ENCODE measurements at places on chromosomes 2 and 18.

DNA sequence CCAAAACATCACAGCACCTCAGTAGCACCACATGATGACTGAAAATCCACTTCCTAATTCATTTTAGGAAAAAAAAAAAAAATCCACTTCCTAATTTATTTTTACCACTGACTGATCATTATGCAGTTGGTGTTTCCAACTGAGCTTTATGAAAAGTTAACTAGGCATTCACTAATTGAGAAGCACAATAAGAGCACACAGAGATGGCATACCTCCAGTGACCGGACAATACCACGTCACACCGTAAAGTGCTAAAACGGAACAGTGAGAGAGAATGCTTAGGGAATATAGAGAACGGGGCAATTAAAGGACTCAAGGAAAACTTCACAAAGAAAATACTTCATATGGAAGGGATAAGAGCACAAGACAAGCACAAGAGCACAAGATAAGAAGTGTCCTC lies 212.5 kb downstream of the NBAS start:
- DNase-seq: no peak

GRCh38 chr2:58109481-58109880 lies 62.9 kb downstream of the VRK2 start:
- DNase-seq: no peak

GRCh38 chr2:71505086-71505769 lies 51.9 kb downstream of the DYSF start:
- no peak for DNase-seq

DNA sequence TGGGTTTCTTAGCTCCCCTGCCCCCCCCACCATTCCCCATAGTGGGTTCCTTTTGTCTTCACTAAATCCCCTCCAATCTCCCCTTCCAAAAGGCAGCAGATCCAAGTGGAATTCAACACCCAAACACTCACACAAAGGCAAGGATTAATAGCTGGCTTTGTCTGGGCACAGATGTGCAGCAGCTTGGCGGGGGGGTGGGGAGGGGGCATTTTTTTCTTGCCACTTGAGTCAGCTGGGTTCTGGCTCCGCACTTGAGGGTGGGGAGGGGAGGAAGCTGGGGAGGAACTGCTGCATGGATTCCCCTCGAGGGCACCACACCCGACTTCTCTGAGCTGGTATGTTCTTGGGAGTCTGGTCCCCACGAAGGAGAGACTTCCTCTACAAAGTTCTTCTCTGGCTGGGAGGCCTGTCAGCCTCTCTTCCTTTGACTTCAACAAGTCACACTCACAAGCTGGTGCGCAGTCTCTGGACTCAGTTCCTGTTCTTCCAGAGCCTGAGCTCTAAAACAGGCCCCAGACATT lies 36.0 kb downstream of the SERTAD2 start:
- no peak for DNase-seq

DNA sequence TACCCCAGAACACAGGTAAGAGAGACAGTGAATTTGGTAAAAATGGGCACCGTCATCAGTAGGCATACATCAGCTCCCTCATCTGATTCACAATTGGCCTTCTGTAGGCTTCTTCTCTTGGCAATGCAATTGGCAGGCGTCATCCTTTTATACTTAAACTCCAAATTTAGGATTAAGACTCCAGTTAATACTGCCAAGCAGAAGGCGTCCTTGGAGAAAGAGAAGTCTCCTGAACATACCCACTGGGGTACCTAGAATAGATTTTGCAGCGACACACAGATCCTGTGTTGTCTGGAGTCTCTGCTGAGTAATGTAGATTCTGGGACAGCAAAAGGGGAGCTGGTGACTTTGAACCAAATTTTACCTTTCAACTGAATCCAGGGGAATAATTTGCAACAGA lies 592 bp upstream of the METAP1D start:
- no peak for DNase-seq

DNA sequence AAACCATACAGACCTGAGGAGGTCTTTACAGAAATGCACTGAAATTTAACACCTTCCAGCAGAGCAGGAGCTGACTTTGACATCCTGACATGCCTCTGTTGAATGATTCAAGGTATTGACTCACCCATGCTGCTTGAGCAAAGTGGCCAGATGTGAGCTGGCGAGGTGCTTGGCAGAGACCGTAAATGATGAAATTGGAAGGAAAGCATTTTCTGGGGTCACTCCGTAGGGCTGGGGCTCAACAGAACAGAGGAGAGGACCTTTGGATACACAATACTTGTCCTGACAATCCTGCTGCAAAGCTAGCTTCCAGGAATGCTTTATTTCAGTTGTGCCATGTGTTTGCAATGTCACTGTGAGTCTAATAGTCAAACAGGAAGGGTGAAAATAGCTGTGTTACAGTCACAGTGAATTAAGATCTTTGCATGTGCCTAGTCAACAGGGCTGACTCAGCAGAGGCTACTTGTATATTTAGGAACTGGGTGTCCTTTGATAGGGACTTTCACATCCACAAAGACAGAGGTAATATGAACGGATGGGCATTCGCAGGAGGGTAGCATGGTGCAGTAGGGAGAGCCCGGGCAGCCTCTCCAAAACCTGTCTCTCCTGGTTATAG lies 31.6 kb upstream of the NCK2 start:
- no peak for DNase-seq

- DNase-seq: peak; percentile 92
Measured at GRCh38 chr2:157443795-157444640, at the start of gene CYTIP. Gene CYTIP, minus strand, starts transcription at chr2:157444089. Its CDS starts 69 bp downstream, at chr2:157444020.

- DNase-seq: no peak
Measured at GRCh38 chr2:40256649-40257048, 195.2 kb downstream of the SLC8A1 start.

DNA sequence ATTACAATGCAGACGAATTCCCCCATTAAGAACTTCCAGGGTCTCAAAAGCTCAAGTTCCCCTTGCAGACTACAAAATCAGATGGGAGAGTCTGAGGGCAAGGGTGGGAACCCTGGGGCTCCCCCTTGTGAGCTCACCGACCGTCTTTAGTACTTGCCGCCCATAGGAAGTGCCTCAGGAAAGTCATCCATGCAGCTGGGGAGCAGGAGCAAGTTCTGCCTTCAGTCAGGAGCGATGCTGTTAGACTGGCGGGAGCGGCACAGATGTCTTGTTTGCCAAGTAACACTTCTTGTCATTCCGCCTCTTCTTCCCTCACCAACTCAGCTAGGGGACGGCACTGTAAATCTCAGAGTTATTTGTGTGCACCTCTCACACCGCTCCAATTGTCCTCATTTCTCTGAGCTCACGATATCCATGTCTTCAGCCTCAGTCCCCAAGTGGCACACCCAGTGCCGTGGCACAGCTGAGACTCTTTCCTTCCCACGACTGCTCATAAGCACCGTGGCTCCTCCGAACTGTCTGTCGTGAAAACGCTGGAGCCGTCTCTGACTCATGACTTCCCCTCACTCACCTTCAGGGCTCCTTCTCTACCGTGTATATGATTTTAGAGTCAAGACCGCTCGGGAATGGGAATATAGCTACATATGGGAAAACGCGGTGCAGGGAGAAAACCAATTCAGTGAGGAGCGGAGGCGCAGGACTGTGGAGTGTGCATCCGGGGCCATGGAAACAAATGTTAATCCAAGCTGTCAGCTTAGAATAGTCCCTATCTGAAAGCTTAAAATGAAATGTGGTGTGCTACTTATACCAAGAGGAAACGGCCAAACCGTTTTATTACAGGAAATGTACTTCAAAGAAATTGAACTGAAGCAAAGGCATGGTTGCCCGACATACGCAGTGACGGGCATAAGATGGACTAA lies 34.0 kb downstream of the UXS1 start:
- peak; percentile 79 for DNase-seq

DNA sequence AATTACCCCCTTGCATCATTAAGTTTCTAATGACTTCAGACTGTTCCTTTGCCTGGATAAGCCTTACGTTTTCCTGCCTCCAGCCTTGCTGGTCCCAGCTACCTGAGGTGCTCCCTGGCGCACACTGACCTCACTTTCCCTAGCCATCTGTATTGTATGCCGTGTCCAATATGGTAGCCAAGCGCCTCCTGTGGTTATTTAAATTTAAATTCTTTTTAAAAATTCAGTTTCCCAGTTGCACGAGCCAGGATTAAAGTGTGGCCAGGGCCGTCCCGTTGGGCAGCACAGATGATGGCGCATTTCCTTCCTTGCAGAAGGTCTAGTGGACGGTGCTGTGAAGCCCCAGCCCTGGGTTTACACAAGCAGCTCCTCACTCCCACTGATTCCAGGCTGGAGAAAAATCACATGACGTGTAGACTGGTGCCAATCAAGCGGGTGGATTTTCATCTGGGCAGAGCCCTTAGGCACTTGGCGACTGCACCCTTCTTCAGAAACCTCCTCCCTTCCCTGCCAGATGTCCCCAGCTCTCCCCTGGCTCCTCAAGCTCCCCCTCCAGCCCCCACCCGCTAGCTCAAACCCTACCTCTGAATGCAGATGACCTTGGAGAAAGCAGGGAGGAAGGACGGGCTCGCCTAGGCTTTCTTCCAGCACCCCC lies 33.9 kb downstream of the ACKR3 start:
- no peak for DNase-seq

GRCh38 chr18:11951390-11951851 lies 29.9 kb upstream of the IMPA2 start:
- no peak for DNase-seq

- no peak for DNase-seq
Measured at GRCh38 chr2:28568533-28568932, 72.7 kb downstream of the PLB1 start.

DNA sequence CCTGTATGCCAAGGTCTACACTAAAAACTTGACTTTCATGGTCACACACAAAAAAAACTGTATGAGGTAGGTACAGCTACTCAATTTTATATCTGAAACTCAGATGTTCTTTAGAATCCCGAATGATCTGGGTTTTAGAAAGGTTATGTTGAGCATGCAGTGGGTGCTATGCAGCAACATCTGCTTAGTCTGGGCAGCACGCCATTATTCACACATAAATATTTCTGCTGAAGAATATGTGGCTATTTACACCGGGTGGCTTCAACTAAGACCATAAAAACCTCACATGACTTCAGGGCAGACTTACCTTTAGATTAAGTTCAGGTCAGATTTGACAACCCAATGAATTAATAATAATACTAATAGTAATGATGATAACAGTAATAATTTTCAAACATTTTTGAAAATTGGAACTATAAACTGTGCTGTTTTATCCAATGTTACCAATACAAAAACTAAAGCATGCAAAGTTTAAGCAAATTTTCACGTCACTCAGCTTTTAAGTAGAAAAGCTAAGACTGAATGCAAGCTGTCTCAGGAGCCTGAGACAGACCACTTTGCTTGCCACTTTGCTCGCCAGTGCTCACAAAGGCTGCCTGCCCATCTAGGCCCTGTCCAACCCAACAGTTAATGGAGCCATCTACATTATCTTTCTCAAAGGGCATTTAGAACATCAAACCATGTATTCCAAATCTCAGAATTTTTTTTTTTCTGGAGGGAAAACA lies 292.0 kb downstream of the CNTNAP5 start:
- DNase-seq: no peak

DNA sequence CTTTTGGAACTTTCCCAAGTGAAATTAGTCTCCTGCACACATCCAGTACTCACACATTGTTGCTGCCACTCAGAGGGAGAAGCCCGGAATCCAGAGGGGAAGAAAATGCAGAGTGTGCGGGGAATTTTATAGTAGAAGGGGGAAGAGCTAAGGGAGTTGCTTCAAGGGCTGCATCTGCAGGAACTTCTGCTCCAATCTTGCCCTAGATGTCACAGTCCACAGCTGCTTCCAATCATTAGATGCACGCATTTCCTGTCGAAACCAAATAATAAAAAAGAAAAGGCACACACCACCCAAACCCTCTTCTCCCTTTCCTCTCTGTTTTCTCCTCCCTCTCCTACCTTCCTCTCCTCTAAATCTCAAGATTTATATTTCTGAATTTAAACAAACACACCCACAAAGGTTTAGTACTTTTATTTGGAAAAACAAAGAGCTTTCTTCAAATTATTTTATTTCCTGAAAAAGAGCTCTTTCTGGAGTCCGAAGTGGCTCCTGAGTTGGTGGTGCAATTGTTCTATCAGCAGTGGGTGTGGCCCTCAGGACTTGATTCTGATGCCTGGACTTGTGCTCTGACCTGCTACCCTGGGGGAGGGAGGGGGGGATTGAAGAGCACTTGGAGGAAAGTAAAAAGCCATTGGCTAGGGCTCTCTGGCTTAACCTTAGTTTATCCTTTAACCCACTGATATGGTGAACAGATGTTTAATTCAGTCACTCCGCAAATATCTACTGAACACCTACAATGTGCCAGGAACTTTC lies 72.0 kb downstream of the KCNE4 start:
- no peak for DNase-seq

GRCh38 chr2:46610021-46610420 lies 130.7 kb downstream of the TMEM247 start:
- DNase-seq: no peak

- DNase-seq: no peak
Measured at GRCh38 chr18:63180321-63180720, 139.2 kb downstream of the BCL2 start.

DNA sequence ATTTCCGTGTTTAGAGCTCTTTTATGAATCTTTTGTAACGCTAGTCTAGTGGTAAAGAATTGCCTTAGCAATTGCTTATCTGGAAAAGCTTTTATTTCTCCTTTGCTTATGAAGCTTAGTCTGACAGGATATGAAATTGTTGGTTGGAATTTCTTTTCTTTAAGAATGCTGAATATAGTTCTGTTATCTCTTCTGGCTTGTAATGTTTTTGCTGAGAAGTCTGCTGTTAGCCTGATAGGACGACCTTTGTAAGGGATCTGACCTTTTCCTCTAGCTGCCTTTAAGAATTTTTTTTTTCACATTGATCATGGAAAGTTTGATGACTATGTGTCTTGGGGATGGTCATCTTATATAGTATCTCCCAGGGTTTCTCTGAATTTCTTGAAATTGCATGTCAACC lies 101.1 kb downstream of the TRABD2A start:
- no peak for DNase-seq

- DNase-seq: no peak
Measured at GRCh38 chr2:72103690-72104089, 44.0 kb downstream of the CYP26B1 start.

- DNase-seq: no peak
Measured at GRCh38 chr2:35447215-35447614, 908.4 kb upstream of the CRIM1 start.

GRCh38 chr2:25255745-25256487 lies 85.8 kb downstream of the DNMT3A start:
- DNase-seq: no peak

GRCh38 chr2:231701456-231702373 lies 6.6 kb upstream of the PTMA start:
- no peak for DNase-seq

- DNase-seq: no peak
Measured at GRCh38 chr2:200319548-200320337, 13.2 kb downstream of the SPATS2L start.

GRCh38 chr2:121071034-121071504 lies 213.9 kb downstream of the TFCP2L1 start:
- peak; percentile 69 for DNase-seq
